ENCODE measurements at places on chromosomes 3 and 15. TPM values are rescaled to one million over a fixed set of nuclear protein-coding genes. Genes with fewer than 3 reads are reported as not detected.

GRCh38 chr3:66342717-66343356 lies 122.0 kb downstream of the SLC25A26 start:
- no peak for DNase-seq

Gene C3orf62
- polyA plus RNA-seq, result 15.6 TPM

- peak; percentile 9 for DNase-seq
These were observed 31.1 kb downstream of the ACAN start for GRCh38 chr15:88834211-88834812.

Gene FES
- 19.4 TPM for polyA plus RNA-seq

GRCh38 chr15:92934716-92935115 lies 34.6 kb downstream of the CHD2 start:
- no peak for DNase-seq

DNA sequence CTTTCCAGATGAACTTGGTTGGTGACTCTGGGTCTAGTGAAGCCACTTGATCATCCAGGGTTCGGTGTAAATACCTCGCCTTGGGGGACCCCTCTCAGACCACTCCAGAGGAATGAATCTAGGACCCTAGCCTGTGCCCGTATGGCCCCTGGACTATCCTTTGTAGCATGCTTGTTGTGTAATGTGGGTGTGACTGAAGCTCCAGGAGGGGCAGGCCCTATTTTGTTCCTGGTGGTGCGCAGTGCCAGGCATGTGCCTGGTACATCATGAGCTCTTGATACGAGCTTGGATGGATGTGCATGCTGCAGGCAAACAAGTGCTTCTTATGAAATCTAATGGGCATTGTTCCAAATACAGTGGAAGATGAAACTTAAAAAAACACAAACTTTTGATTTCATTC lies 82.8 kb downstream of the EBLN2 start:
- DNase-seq, result no peak

DNA sequence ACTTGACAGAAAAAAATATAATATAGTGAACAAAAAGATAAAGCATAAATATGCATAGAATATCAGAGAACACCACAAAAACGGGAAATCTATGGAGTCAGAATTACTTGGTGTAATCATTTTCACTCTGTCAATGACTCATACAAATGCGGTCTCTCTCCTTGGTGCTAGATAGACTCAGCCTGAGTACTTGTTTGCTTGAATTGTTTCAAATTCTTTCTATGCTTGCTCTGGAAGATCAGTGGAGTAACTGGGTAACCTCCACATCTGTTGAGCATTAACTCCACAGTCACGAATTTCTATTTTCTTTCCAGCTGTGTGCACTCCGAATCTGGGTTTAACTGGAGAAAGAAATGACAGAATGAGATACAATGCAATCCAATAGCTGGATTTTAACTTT lies 760.4 kb downstream of the ZPLD1 start:
- DNase-seq, result no peak

GRCh38 chr3:16448639-16449070 lies 64.8 kb downstream of the RFTN1 start:
- no peak for DNase-seq

Gene CYP8B1
- polyA plus RNA-seq, result 0.02 TPM

DNA sequence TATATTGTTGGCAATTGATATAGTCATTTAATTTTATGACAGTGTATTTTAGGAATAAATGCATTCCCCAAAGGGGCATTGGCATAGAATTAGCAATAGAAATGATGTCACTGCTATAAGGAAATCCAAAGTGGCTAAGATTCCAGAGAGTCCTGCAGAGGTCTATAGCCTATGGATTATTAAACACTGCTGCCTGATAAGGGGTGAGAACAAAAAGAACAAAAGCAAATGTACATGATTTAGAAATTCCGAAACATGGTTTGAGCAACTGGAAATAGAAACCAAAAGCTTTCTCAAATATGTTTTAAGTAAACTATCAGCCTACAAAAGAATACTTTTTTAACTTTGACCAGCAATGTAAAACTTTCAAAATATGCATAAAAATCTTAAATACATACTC lies 280.1 kb upstream of the RASGRP1 start:
- no peak for DNase-seq

DNA sequence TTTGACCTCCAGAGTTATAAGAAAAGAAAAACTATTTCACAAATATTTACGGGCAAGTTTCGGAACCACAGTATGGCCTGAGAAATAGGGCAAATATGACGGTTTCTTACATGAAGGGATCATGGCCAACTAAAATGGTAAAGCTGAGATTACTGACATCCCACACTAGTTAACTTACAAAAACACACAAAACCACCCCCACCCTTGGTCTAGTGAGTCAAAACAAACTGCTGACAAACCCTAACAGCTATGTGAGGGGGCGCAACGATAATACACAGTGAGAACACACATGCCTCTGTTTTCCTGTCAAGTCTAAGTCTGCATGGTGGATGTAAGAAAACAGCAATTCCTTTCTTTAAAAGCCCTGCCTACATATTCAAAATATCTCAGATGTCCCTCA lies 32.3 kb downstream of the CBLB start:
- no peak for DNase-seq

DNA sequence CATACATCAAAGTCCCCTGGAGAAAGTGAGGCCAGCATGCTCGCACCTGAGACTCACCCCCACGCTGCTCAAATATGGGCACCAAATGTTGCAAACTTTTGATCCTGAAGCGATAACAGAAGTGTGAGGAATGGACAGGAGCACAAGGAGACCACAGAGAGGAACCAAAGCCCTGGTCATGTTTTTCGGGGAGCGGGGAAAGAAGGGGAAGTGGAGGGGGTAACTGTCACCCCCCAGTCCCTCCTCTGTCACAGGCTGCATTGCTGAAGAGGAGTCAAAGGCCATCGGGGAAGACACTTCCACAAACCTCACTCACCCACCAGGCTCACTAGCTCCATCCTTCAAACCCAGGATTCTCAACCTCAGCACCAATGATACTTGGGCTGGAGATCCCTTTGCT lies 182.4 kb downstream of the UACA start:
- no peak for DNase-seq

DNA sequence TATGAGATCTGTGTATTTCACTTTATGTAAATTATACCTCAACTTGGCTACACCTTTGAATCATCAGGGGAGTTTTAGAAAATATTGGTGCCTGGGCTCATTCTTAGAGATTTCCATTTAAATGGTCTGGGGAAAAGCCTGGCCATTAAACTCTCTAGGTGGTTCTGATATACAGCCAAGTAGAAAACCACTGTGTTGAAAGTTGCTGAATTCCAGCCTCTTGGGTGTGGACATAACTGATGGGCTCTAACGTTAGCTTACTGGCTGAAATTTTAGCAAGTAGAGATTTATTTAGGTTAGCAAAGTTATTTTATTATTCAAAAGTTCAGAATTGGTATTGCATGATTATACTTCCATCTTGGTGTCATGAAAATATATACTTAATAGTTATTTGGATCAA lies 84.1 kb downstream of the ATG7 start:
- DNase-seq, result no peak

Gene BFSP2
- polyA plus RNA-seq, result 3.8 TPM

DNA sequence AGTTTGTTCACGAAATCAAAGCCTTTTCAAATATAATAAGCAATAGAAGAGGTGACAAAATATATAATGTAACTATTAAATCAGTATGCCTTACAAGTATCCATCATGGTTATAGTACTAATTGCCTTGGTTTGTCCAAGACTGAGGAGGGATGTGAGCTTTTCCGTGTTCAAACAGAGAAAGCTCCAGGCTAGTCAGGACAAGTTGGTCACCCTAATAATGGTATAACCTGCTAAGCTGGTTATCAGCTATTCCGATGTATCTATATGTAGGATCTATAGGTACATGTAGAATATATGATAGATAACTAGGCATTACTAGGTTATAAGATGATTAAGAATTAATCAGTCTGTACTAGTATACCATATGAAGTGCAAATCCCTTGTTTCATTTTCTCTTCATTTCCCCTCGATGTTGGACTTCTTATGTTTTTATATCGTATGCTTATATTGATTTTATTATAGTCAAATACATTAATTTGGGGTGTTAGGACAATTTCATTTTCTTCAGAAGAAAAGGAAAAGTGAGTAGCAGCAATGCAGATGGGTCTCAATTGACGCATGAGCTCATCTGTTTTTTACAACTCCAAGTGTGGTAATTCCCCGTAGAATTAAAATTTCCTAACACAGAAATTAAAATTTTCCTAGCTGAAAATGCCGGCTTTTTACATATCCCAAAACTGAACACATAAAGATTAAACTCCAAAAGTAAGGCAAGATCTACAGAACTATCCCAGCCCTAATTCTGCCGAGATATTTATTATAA lies 419.1 kb downstream of the TIGIT start:
- no peak for DNase-seq

DNA sequence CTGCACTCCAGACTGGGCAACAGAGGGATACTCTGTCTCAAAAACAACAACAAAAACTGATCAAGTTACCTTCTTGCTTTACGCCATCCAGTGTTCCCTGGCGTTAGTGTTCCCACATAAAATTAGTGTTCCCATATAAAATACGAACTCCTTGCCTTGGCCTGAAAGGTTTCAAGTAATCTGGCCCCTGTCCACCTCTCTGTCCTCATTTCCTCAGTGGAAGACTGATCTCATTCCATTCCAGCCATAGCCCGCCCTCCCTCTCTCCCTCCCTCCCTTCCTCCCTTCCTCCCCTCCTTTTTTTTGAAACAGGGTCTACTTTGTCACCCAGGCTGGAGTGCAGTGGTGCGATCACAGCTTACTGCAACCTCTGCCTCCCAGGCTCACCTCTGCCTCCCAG lies 2.8 kb upstream of the CAND2 start:
- DNase-seq, result no peak

DNA sequence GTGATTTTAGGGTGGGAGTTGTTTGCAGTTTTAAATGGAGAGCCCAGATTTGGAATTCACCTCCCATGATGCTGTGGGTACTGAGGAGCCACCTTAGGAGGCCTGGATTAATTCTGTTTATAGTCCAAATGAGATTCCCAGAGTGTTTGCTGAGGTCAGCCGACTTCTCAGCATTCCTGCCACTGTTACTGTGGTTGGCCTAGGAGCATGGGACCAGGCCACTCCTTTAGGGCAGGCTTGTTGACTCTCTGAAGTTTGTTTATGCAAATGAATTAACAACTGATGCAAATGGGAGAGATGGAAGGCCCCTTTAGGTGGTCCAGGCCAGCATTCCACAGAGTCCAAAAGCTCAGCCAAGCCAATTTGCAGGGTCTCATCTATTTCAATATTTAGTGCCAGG lies 46.1 kb downstream of the CACNA2D3 start:
- no peak for DNase-seq

DNA sequence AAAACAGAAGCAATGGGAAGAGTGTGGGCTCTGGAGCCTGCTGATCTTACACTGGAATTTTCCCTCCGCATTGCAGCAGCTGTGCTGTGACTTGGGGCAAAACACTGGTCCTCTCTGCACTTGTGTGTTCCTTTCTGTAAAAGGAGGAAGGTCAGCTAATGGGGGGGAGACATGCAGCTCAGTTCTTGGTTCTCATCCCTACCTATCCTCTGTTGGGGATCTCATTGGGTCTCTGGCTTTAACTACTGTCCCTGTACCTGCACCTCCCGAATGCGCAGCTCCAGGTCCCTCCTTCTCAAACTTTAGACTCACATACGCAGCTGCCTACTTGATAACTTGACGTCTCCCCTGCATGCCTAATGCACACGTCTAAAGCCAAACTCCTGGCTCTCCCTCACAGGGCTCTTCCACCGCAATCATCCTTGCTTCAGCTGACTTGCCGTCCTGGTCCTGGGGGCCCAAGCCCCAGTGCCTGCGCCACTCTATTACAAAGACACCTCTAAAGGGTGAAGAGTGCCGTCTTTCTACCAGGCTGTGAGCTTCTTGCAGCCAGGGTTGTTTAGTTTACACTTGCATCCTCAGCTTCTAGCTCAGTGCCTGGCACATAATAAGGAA lies 5.9 kb upstream of the TMEM44 start:
- no peak for DNase-seq
